ENCODE measurements at places on chromosomes 5 and 9.

DNA sequence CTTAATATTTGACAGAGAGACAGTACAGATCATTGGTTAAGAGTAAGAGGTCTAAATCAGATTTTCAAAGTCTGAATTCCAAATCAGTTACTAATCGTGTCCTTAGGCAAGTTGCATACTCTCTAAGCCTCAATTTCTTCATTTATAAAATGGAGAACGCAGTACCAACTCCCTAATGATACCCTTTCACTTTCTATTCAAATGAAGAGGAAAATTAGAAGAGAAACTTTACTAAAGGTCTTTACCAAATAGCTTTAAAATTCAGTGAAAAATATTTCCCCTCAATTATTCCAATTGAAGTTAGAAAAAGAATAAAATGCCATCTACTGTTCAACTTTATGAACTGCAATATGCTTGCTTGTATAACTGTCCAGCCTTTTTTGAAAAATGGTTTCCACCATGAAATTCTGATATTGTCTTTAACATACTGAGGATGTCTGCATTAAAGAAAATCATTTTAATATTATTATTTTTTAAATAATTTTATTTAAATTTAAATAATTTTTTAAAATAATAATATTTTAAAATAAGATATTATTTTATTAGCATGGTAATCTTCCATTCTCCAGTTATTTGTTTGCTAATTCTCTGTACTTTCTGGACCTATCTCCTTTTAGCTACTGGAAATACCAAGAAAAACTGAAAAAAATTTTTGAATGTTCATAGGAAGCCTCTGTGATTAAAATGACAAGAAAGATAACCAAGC is 36.0 kb downstream of the POC5 start:
- DNase-seq: peak; percentile 69

DNA sequence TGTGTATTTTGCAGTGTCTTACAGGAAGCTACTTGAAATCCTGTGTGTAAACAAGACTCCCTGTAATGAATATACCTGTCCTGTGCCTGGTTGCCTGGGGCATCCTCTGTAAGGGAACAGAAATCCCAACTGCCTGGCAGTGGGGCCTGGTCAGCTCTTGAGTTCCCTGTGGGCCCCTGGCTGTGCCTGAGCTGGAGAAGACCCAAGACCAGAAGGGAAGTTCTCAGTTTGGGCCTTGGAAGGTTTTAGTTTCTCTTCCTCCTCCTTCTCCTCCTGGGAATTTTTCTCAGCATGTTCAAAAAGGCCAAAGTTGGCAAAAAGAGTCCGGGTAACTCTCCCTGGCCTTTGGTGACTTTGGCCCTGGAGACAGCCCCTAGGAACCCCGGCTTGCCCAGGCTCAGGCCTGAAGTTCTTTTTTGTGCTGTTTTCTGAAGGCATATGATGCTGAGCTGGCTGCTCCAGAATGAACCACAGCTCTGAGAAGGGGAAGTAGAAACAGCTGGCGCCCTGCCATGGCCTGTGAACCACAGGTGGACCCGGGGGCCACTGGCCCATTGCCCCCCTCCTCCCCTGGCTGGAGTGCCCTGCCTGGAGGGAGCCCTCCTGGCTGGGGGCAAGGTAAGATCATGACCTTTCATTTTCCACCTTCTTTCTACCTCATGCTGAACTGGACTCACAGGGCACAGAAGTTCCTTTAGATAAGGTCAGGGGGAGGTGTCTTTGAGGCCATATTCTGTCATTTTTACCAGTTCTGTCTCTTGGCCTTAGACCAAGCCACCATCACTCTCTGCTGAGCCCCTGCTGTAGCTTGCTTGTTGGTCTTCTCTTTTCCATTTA is 5.8 kb downstream of the TMEM268 start:
- no peak for DNase-seq

DNA sequence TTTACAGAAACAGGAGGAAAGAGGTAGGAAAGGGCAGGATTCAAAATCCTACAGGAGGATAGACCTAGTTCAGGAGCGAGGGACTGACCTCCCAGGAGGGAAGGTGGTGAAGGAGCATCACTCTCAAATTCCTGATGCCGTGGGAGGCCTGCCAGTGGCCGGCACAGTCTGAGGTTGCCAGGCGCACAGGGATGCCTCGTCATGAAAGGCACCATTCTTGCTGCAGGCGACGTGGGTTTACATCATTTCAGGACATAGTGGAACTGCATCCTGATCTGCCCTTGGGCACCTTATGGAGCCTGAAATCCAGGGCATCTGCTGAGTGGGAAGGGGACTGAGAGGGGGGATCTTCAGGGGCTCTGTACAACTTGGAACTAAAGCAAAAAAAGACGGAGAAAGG is 163.2 kb upstream of the S1PR3 start:
- DNase-seq: no peak

GRCh38 chr9:123749580-123750202 is 180.2 kb downstream of the DENND1A start:
- no peak for DNase-seq

DNA sequence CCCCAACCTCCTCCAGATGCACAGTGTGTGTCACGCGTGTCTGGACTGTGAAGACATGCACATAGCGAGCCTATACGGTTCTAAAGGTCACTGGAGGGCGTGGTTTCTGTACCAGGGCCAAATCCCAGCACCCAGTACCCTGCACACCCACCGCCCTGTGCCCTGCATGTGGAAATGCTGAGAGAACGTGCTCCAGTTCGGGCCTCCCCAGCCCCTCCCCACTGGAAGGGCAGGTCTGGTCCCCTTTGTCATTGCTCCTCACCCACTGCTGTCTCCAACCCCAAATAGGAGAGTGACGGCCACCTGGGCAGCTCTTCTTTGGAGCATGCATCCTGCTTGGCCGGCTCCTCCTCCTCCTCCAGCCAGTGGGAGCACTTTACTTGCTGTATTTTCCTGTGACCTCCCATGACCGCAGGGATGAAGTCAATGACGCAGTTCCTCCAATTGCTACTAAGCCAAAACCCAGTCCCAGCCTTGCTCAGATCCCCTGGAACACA is 116.7 kb downstream of the WNK2 start:
- no peak for DNase-seq

- peak; percentile 18 for DNase-seq
These were observed 9.1 kb downstream of the ARHGAP26 start for GRCh38 chr5:142779163-142779840.

DNA sequence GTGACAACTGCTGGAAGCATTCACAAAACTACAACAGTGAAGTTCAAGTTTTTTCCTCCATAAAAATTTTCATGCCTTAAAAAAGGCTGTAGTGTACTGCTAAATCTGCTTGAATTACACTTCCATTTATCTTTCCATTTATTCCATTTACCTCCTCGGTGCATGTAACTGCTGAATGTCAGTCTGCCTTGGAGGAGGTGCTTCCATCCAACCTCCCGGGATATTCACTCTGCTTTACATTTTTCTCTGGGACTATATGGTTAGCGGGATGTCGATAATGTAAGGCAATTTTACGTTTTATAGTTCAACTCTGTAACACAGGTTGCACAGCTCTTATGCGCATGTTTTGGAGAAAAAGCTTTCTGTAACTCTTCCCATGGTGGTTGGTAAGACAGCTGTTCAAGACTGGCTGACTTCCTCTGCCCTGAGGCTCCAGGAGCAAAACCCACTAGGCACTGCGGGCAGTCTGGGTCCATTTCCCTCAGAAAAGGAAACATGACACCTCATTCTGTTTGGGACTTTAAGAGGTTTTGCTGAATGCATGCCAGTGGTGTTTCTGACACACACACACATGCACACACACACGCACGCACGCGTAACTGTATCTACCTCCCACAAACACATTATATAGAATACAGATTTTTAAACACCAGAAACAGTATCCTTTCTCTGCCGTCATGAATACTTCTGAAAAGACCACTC is 66.1 kb downstream of the SPTLC1 start:
- peak; percentile 16 for DNase-seq

DNA sequence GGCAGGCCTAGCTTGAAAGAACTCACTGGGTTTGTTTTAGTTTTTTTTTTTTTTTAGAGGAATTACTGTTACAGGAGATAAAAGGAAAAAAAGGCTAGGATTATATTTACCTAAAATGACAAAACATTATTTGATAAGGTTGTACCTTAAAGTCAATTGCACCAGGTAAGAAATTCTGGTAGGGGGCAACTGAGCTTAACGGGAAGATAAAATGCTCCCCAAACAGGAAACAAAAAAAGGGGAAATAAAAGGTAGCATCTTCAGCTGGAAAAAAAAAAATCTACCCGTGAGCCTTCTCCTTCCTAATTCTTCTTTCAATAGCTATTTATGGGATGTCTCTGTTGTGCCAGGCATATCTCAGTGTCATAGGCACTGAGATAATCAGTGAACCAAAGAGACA is 164.5 kb downstream of the PIK3R1 start:
- DNase-seq: no peak

DNA sequence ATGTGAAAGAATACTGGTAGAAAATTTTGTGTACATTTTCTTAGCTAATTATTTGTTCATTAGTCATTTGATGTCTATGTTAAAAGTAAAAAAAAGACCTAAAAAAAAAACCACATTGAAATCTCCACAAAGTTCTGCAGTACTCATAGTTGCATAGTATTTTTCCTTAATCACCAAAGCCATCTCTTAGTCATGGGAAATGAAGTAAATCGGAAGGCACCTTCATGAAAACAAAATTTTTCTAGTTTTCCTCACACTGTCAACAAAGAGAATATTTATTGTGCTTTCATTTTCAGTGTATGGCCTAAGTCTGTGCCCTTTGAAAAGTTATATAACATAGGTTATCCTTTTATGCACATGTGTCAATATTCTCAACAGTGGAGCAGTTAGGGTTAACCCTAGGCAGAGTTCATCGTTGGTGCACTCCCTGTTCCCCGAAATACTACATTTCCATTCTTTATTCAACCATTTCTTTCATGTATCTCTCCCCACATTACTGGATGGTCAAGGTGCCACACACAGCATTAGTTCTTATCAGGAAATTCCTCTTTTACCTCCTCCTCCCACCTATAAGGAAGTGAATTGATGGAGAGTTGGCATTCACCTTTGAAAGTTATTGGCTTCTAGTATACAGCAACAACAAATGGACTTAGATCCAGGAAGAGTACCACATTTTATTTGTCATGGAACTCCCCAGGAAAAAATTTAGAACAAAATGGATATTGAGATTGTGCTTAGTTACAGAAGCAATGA is 93.1 kb downstream of the NUDT12 start:
- DNase-seq: peak; percentile 65

- DNase-seq: no peak
These were observed 17.9 kb downstream of the FER start for GRCh38 chr5:108765647-108766046.

DNA sequence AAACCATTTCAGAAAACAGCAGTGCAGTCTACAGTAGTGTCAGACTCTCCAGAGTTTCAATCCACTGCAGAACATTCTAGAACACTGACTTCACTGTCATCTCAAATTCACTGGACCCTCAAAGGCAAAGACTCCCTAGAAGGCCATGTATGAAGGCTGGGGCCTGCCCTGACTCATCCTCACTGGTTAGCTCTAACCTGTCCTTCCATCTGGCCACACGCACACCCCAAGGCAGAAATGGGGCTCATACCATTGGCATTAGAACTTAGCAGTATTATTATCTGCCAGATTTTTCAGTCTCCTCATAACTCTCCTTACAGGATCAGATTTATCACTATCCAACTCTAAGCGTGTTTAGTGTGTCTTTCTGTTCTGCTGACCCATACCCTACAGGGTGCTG is 20.4 kb downstream of the S1PR3 start:
- no peak for DNase-seq

DNA sequence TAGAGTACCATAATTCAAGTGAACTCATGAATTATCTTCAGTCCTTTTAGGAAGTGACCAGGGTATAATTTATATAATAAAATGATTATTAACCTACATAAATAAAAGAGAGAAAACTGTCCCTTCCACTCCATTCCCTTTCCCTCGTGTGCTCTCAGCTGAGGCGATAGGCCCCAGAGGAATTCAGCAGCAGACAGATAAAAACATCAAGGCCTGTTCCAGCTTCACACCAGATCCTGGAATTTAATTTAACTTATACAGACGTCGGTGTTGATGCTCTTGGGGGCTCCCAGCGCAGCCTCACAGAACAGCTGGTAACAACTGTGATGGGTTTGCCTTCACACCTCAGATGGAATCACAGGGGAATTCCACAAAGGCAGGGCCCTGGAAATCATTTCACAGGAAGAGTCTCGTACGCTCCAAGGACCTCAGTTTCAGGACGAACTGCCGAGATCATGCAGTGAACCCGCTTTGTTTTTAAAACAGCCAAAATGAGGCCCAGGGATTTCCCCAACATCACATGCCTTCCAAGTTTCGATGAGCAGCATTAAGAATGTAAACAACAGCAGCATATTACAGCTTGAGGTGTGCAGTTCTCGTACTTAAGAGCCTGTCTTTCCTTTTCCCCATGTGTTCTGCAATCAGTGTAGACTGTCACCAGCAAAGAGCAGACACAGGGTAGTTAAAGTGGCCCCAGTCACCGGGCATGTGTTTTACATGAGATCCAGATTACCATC is 73.6 kb upstream of the ALDH1B1 start:
- DNase-seq: peak; percentile 28

GRCh38 chr9:109381011-109381729 is 60.3 kb upstream of the EPB41L4B start:
- DNase-seq: peak; percentile 70

DNA sequence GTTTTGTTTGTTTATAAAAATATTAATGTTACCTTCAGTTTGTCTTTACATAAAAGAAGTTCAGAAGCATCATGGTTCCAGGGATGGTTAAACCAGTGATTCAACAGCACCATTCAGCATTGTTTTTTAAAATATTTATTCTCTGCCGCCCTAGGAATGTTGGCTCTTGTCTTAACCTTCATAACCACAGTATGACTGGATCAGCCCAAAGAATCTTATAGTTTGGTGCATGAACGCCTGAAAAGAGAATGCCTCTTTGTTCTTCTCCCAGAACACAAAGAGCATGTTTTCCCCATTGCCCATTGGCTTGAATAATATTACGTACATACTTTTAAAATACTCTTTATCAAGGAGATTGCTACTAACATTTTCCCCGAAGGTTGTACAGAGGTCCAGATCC is 413.4 kb downstream of the ANXA1 start:
- DNase-seq: no peak

- DNase-seq: no peak
These were observed 153.7 kb upstream of the ADCY2 start for GRCh38 chr5:7242118-7242710.
